ENCODE measurements at places on chromosomes 3 and 15. TPM values are rescaled to one million over a fixed set of nuclear protein-coding genes. Genes with fewer than 3 reads are reported as not detected.

GPX1 gene
- 146 TPM for total RNA-seq

REC114 gene
- not detected for total RNA-seq

CORO2B gene
- total RNA-seq: 0.67 TPM

SOX2 gene
- total RNA-seq: 0.42 TPM

DNA sequence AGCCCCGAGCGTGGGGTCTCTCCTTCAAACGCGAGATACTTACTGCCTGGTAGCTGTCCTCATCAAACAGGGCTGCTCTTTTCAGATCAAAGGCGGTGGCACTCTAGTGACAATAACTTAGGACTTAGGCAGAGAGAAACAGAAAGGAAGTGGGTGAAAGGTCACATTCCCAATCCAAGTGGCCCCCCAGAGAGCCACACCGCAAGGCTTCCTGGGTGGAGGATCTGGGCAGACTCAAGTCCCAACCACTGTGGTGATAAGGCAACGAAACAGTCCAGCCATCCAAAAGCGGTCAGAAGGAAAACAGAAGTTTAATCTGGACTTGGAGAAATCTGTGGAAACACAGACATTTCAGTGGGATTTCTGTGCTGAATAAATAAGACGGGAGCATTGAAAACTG lies 227.2 kb downstream of the ADAMTS17 start:
- DNase-seq: no peak

GRCh38 chr3:108088697-108089096 lies 2.1 kb downstream of the CD47 start:
- DNase-seq: no peak

- DNase-seq: no peak
Measured at GRCh38 chr3:17412950-17413530, 329.4 kb downstream of the TBC1D5 start.

Data from left colon (tissue), 2 donors.